Activated CD8-positive, alpha-beta T cell treated with anti-CD3 and anti-CD28 coated beads for 36 hours (primary cell): ENCODE measurements at places on chromosomes 6 and 20. TPM values are rescaled to one million over a fixed set of nuclear protein-coding genes. Genes with fewer than 3 reads are reported as not detected.

The BTBD3 gene
- total RNA-seq = 5.3 TPM

The NOTCH4 gene
- total RNA-seq = 1.3 TPM

The MED20 gene
- total RNA-seq = 23.4 TPM

The MRS2 gene
- 26.3 TPM for total RNA-seq

The RIPOR2 gene
- 96.3 TPM for total RNA-seq

DNA sequence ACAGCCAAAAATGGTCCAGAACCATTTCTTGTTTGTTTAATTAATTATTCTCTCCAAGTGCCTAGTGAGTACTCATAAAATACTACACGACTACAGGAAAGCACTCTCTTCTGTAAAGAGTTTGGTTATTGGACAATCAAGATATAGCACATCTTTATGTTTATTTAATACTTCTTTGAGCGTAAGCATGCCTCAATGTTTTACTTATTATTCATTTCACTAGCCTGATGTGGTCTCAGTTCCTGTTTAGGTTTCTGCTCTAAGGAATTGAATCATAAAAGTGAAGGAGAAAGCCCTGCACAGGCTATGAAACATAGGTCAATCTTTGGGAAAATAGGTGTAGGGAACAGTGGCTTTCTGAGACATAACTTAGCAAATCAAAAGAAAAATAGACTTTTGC, 45.9 kb upstream of the AIG1 start:
- no peak for DNase-seq
- H3K27ac ChIP-seq = no peak overlapping the region
- no peaks in the 10 kb centered on the region for H3K27me3 ChIP-seq
- peaks cover 2% of the 10 kb centered on the region for H3K36me3 ChIP-seq

DNA sequence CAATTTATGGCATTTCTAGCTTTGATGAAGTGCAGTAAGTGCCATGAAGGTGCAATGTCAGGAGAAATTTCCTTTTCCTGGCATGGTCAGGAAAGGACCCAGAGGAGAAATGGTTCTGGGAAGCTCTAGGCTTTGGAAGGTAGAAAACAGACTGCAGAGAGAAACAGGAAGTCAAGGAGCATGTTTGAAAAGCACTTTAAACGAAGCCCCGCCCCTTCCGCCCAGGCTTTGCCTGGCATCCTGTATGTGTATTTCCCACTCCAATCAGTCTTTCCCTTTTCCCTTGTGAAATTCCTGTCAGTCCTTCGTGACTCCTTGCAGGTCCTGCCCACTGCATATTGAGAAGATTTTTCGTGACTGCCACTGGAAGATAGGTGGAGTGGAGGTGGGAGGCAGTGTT, 320.9 kb upstream of the SASH1 start:
- H3K36me3 ChIP-seq = no peaks in the 10 kb centered on the region
- H3K27ac ChIP-seq = no peak overlapping the region
- no peaks in the 10 kb centered on the region for H3K27me3 ChIP-seq
- H3K4me3 ChIP-seq = no peak overlapping the region

DNA sequence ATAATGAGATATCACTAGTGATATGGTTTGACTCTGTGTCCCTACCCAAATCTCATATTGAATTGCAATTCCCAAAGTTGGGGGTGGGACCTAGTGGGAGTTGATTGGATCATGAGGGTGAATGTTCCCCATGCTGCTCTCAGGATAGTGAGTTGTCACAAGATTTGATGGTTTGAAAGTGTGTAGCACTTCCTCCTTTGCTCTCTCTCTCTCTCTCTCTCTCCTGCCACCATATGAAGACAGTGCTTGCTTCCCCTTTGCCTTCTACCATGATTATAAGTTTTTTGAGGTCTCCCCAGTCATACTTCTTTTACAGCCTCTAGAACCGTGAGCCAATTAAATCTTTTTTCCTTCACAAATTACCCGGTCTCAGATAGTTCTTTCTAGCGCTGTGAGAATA, 1002.0 kb upstream of the ADGRB3 start:
- no peak overlapping the region for H3K4me3 ChIP-seq
- H3K4me1 ChIP-seq = no peaks in the 10 kb centered on the region
- no peaks in the 10 kb centered on the region for H3K27me3 ChIP-seq
- no peak overlapping the region for H3K27ac ChIP-seq
- no peaks in the 10 kb centered on the region for H3K36me3 ChIP-seq

- H3K27ac ChIP-seq = peak overlapping the region; percentile 93
- peaks cover 48% of the 10 kb centered on the region for H3K4me1 ChIP-seq
- DNase-seq = peak; percentile 62
Measured at GRCh38 chr6:69796073-69796641, 653 bp downstream of the LMBRD1 start.

- H3K4me3 ChIP-seq = no peak overlapping the region
- H3K4me1 ChIP-seq = no peaks in the 10 kb centered on the region
- H3K27me3 ChIP-seq = peaks cover 5% of the 10 kb centered on the region
- no peaks in the 10 kb centered on the region for H3K36me3 ChIP-seq
- DNase-seq = no peak
Measured at GRCh38 chr6:140397106-140397505, 1022.7 kb upstream of the CITED2 start.

GRCh38 chr20:35871259-35871771, 83.0 kb downstream of the SCAND1 start:
- H3K4me1 ChIP-seq = peaks cover 3% of the 10 kb centered on the region
- H3K36me3 ChIP-seq = peaks cover 14% of the 10 kb centered on the region
- no peaks in the 10 kb centered on the region for H3K27me3 ChIP-seq
- H3K4me3 ChIP-seq = no peak overlapping the region
- no peak for DNase-seq

DNA sequence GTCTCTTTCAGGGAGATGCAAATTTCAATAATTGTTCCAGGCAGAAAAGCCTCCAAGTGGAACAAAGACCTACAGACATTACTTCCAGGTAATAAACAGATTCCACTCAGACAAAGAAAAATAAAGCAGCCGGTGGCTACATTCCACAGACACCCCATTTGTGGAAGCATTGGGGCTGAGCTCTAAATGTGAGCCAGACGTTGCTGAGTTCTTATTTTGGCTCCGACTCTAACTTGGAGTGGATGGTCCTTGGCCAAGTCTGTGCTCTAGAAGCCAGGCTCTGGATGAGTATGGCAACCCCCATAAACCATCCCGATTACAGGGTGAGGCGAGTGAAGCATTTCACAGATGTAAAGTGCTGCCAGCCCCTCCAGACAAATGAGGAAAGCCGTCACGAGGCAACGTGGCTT, 6.6 kb downstream of the TRAM2 start:
- no peak for DNase-seq
- H3K4me3 ChIP-seq = no peak overlapping the region
- H3K36me3 ChIP-seq = no peaks in the 10 kb centered on the region

DNA sequence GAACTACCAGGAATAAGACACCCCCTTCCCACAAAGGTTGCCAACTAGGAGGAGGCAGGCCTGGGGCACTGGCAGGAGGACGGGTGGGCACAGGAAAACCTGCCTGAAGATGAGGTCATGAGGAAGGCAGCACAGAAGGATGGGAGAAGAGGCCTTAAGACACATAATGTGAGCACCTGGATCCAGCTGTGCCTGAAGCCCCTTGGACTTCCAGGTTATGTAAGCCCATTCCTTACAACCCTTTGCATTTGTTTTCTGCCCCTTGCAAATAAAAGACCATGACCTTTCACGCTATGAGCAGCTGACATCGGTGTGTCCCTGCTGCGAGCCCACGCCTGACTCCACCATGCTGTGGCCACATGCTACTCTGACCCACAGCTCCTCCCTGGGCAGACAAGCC, 23.4 kb downstream of the KCNQ2 start:
- H3K4me1 ChIP-seq = no peaks in the 10 kb centered on the region
- no peak overlapping the region for H3K27ac ChIP-seq
- no peak overlapping the region for H3K4me3 ChIP-seq
- no peaks in the 10 kb centered on the region for H3K36me3 ChIP-seq

GRCh38 chr6:56802584-56802983, 152.3 kb upstream of the BEND6 start:
- no peak for DNase-seq
- peaks cover 2% of the 10 kb centered on the region for H3K27me3 ChIP-seq
- no peak overlapping the region for H3K4me3 ChIP-seq
- no peak overlapping the region for H3K27ac ChIP-seq

DNA sequence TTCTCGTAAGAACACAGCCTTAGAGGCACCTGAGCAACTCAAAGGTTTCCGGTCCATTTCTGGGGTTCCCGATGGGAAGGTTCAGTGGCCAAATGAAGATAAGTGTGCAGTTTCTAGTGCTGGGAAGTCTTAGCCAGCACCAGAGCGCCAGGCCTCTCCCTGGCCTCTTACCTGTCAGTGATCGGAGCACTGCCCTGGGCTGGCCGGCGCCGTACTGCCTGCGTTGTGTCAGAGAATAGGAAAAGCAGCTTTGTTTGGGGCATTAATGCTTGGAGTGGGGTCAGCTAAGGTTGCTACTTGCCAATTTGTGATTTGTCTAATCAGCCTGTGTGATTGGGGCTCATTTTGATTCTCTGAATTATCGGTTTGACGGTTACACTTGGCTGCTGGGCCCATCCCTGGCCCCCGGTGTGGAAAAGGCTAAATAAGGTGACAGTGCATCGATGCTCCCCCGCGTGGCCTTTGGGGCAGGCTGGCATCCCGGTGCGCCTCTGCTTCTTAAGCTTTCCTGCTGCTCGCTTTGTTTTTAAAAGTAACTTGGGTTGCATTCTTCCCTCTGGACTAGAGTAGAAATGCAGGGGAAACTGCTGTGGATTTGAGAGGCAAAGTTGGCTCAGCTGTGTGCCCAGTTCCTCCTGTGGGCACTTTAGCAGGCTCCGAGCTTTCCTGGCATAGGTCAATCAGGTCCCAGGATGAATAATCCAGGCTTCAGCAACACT, 51.8 kb downstream of the TCP11 start:
- no peak overlapping the region for H3K27ac ChIP-seq
- H3K4me3 ChIP-seq = no peak overlapping the region
- H3K36me3 ChIP-seq = peaks cover 2% of the 10 kb centered on the region
- no peaks in the 10 kb centered on the region for H3K4me1 ChIP-seq
- no peaks in the 10 kb centered on the region for H3K27me3 ChIP-seq

DNA sequence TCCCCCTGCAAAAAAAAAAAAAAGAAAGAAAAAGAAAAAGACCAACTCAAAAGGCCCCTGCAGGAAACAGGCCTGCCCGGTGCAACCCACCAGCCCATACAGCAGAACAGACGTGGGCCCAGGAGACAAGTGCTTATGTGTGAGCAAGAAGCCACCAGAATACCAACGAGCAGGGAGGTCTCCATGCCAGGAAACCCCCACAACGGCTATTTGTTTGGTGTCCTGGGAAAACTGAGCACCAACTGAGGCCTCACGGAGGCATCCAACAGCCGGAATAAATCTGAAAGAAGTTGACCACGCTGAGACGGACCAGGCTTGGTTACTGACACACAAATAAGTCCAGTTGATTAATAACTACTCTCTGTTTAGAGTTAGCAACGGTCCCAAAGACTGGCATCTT, 29.7 kb downstream of the PTPRT start:
- no peak for DNase-seq
- no peak overlapping the region for H3K4me3 ChIP-seq
- H3K36me3 ChIP-seq = no peaks in the 10 kb centered on the region
- no peak overlapping the region for H3K27ac ChIP-seq
- no peaks in the 10 kb centered on the region for H3K4me1 ChIP-seq

- no peaks in the 10 kb centered on the region for H3K36me3 ChIP-seq
- no peaks in the 10 kb centered on the region for H3K4me1 ChIP-seq
- no peak overlapping the region for H3K27ac ChIP-seq
- no peak for DNase-seq
- no peak overlapping the region for H3K4me3 ChIP-seq
Measured at GRCh38 chr6:148507774-148508173, 165.1 kb downstream of the SASH1 start.

DNA sequence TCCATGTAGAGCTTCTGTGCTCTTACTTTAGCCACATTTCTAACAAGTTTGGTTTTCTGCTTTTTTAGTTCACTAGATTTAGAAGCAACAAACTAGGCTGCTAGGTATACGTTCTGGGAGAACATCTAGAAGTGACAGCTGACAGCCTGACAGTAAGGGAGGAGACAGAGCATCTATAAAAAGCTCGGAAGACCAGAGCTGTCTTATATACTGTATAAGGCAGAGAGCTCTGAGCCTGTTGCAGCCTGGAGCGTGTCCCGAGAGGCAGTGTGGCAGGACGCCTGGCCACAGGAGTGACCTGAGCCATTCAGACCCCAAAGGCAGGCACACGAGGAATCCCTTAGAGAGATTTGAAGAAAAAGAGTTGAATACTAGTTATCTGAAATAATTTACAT, 24.6 kb downstream of the PPP1R14C start:
- no peak for DNase-seq
- peaks cover 12% of the 10 kb centered on the region for H3K27me3 ChIP-seq
- H3K36me3 ChIP-seq = no peaks in the 10 kb centered on the region
- H3K27ac ChIP-seq = no peak overlapping the region
- no peak overlapping the region for H3K4me3 ChIP-seq

GRCh38 chr20:48721324-48722001, 106.3 kb downstream of the PREX1 start:
- no peaks in the 10 kb centered on the region for H3K27me3 ChIP-seq
- peaks cover 80% of the 10 kb centered on the region for H3K4me1 ChIP-seq
- H3K4me3 ChIP-seq = no peak overlapping the region

- H3K36me3 ChIP-seq = peaks cover 2% of the 10 kb centered on the region
- H3K4me3 ChIP-seq = no peak overlapping the region
- H3K4me1 ChIP-seq = no peaks in the 10 kb centered on the region
- H3K27ac ChIP-seq = no peak overlapping the region
- H3K27me3 ChIP-seq = no peaks in the 10 kb centered on the region
Measured at GRCh38 chr6:104711371-104711770, 148.3 kb downstream of the HACE1 start.

DNA sequence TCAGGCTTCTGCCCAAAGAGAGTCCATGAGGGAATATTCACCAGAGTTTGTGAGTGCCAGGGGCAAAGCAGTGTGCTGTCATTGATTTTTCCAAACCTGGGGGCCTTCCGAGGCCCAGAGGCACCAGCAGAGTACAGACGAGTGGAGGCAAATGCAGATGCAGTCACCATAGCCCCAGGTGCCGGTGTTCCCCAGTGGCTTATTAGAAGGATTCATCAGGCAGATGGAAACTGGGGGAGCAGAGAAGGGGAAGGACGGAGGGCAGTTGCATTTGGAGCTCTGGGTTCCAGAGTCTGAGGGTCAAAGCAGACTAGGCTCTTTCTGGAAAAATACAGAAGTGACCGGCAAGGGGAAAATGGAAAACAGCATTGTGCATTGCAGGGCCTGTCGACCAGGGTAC, 184.2 kb downstream of the ANKRD60 start:
- peaks cover 9% of the 10 kb centered on the region for H3K27me3 ChIP-seq
- H3K4me1 ChIP-seq = no peaks in the 10 kb centered on the region
- no peak overlapping the region for H3K27ac ChIP-seq
- no peaks in the 10 kb centered on the region for H3K36me3 ChIP-seq

DNA sequence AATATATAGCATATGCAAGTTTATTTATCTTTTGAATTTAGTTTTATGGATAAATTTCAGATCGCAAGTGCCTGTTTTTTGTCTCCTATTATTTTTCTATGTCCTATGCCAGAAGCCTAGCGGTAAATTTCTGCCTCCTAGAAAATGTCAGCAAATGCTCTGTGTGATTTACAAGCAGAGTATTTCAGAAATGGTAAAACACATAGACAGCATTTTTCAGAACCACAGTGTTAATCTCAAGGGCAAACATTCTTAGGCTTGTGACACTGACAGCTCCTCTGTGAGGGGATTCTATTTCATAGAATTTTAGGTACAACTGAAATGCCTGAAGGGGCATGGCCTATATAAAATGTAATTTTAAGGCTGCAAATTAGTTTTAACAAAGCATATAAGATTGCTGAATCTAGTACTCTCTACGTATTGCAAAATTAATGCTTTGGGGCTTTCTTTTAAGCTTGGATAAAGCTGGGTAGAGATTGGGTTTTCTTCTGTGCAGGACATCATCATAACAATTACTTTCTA, 89.9 kb upstream of the PTCHD4 start:
- no peak overlapping the region for H3K27ac ChIP-seq
- H3K36me3 ChIP-seq = no peaks in the 10 kb centered on the region
- H3K4me1 ChIP-seq = no peaks in the 10 kb centered on the region
- DNase-seq = no peak
